ENCODE measurements at places on chromosomes 11 and 22.

- DNase-seq, result no peak
These were observed 21.4 kb downstream of the KIAA1671 start for GRCh38 chr22:24973872-24974271.

GRCh38 chr11:110050201-110050506 lies 43.0 kb upstream of the ZC3H12C start:
- no peak for DNase-seq

GRCh38 chr22:46390652-46391301 lies 55.3 kb downstream of the TRMU start:
- no peak for DNase-seq

DNA sequence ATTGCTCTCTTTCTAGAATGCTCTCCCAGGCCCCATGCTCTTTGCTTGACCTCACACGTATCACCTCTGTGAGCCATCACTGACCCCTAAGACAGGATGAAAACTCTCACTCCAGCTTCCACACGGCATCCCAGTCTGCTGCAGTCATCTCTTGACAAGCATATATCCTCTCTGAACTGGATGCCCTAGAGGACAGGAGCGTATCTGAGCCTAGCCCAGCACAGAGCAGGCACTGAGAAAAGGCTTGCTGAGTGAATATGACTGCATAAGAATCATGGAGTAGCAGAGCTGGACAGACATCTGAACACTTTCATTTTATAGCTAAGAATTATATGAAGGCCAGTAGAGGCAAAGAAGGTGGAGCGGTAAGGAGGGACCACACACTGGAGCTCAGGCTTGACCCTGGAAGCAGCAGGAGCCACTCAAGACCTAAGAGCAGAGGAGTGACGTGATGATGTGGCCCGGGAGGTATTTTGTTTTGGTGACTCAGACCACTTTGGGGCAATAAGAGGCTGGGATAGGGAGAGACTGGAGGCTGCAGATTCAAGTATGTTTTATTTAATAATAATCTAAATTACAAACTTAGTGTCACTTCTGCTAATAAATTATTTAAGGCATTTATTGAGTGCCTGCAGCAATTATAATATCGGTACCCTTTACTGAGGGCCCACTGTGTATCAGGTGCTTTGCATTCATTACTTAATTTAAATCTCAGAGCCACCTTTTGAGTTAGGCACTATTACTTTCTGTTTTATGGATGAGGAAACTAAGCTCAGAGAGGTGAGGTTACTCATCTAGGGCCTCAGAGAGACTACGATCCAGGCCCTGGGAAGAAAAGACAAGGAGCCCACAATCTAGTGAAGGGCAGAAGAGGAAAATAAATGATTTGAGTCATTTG lies 42.6 kb downstream of the MAP6 start:
- no peak for DNase-seq

DNA sequence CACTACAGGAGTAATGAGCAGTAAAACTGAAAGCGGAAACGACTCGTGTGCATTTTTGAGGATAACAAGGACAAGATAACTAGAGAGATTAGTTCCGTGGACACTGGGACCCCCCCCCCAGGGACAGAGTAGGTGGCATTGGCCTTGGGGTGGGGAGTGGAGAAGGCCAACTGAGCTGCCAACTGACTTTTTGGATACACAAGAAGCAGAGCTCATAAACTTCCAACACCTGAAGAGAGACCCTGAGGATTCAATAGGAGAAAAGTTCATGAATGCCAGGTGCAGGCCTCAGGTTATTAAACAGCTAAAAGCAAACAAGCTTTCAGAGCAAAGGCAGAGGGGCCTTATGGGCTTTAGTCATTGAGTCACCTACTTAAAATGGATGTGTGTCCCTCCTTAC lies 17.6 kb upstream of the PRSS23 start:
- no peak for DNase-seq

- DNase-seq, result no peak
These were observed 522.9 kb downstream of the NTM start for GRCh38 chr11:131893103-131893890.

GRCh38 chr11:74033046-74033445 lies 24.2 kb upstream of the UCP3 start:
- DNase-seq, result no peak

GRCh38 chr11:92885600-92885999 lies 83.9 kb upstream of the MTNR1B start:
- DNase-seq, result no peak

DNA sequence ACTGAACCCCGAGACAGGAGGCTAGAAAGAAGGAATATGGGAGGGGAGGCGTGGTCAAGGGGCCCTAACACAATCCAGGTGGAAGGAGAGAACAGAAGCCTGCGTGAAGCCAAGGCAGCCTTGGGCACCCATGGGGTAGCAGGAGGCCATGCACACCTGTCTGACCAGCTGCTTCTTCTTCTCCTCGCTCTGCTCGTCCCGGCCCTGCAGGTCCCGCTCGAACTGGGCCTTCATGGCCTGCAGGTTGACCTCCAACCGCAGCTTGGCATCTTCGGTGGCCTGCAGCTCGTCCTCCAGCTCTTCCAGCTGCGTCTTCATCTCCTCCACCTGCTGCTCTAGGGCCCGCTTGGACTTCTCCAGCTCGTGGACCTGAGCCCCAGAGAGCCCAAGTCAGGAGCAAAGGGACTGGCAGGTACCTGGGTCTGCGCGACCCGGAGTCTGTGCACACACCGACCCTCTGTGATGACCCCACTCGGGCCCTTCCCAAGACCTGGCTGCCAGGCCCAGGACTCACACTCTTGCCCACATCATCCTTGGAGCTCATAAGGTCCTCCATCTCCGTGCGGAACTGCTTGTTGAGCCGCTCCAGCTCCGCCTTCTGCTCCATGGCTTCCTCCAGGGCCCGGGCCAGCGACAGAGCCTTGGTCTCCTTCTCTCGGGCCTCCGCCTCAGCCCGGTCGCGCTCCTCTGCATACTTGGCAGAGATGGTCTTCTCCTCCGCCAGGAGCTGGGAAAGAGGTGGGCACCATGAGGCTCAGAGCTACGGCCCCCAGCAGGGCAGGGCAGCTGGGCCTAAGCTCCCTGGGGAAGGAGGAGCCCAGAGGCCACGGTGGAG lies 35.9 kb downstream of the APOL1 start:
- DNase-seq, result no peak

DNA sequence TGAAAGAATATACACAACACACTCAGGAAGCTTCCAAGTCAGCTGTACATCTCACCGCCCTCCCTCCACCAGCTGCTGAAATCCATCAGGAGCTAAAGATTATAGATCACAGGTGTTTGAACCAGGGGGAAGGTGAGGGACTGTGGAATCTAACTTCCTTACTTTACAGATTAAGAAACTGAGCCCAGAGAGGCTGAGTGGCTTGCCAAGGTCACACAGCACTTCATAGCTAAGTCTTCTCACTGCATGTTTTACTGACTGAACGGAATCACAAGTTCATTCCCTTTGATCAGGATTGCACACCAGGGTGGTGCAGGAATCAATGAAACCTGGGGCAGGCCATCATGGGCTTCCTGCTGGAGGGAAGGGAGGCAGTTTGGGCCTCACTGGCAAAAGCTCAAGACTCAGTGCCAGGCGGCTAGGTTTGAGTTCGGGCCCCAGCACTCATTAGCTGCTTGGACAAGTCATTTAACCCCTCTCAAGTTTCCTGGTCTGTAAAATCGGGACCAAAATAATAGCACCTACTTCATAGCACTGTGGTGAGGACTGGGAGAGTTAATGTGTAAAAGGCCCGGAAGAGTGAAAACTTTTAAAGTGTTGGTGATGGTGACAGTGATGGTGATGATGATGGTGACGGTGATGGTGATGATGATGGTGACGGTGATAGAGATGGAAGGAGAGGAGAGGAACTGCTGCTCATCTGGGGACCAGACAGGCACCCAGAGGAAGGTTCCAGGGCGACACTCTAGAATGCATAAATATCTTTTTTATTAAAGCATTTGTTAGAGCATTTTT lies 8.2 kb downstream of the CD5 start:
- no peak for DNase-seq

DNA sequence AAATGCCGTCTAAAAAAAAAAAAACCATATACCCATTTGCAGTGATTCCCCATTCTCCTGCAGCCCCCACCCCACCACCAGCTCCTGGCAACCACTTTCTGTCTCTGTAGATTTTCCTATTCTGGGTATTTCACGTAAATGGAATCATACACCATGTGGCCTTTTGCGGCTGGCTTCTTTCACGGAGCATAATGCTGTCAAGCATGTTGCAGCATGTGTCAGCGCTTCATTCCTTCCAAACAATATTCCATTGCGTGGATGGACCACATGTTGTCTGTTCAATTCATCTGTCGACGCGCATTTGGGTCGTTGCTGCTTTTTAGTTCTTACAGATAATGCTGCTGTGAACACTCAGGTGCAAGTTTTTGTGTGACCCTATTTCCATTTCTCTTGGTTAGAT lies 14.8 kb upstream of the EMID1 start:
- DNase-seq, result no peak
